ENCODE measurements at places on chromosomes 6 and 20.

GRCh38 chr6:21271428-21272155, 322.0 kb upstream of the SOX4 start:
- DNase-seq, result no peak

DNA sequence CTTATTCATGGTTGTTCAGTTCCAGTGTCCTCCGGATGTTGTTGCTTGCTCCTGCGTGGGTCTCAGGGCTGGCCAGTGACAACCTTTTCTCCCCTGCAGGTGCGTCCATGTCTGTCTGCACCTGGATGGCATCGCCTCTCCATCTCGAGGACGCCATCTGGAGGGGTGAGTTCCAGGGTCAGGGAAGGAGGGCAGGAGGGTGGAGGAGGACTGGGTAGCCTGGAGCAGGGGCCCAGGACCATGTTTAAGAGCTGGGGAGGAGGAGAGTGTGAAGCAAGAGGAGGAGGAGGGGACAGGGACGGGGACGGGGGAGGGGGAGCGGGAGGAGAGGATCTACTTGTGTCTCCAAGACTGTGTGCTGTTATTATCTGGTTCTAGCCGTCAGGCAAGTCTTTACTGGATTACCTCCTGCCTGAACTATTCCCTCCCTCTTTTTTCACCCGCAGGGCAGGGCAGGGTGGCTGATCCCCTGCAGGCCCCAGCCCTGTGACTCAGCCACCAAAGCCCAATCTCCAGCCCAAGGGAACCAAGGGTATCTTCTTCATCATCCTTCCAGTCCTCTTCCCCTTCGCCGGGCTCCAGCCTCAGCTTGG, 32.2 kb upstream of the TULP1 start:
- DNase-seq, result no peak

DNA sequence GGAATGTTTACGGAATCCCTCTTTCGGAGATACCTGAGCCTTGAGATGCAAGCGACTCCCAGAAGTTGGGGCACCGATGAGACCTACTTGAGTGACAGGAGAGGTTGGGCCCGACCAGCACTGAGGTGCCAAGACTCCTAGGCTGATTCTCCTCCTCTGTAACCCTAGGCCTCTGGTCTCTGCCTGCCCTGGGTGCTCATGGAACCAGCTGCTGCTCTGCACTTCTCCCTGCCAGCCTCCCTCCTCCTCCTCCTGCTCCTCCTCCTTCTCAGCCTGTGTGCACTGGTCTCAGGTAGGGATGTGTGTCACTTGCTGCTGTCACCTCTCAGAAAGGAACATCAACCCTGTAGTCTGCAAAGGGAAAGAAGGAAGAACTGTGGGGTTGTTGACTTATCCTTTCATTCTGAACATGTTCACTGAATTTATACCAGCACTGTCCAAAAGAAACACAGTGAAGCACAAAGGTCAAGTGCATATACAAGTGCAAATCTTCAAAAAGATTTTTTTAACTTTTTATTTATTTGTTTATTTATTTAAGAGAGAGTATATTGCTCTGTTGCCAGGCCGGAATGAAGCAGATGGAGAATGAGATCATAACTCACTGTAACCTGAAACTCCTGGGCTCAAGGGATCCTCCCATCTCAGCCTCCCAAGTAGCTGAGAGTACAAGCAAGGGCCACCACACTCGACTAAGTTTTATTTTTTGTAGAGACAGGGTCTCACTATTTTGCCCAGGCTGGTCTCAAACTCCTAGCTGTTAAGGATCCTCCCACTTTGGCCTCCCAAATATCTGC, 913 bp downstream of the BTN2A2 start:
- DNase-seq, result peak; percentile 57

- no peak for DNase-seq
These were observed 610.9 kb upstream of the AGPAT4 start for GRCh38 chr6:161884782-161885181.

- DNase-seq, result peak; percentile 79
These were observed 160.9 kb downstream of the DTNBP1 start for GRCh38 chr6:15501826-15502445.

- no peak for DNase-seq
These were observed 14.0 kb upstream of the MAPK13 start for GRCh38 chr6:36116066-36116864.

- peak; percentile 69 for DNase-seq
These were observed 12.8 kb downstream of the ME1 start for GRCh38 chr6:83417880-83418663.

DNA sequence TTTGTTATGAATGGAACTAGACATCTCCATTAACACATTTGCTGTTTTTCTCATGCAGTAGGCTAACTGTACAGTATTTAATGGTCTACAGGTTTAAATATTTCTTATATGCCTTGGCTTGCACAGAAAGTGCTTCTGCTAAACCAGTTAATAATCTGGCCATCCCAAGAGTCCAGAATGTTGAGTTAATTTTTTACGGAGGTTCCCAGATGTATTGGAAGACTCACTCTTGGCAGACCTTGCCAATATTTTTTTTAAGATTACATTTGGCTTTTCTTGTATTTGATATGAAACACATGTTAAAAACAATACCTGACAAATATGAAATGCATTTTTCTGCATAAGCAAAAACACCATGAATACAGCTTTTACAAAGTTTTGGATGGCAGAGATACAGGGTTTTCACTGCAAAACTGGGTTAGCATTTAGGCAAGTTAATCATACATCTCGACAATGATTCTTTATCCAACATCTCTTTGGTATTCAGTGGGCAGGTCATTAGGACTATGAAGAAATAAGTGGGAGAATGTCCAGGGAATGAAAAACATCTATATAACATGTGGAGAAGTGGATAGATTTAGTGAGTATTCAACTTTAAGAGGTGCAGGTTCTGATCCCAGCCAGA, 94.0 kb downstream of the SGK1 start:
- DNase-seq, result peak; percentile 89

All from renal cortical epithelial cell (primary cell).